ENCODE measurements at places on chromosomes 6 and 20.

GRCh38 chr20:51946586-51946985 is 144.3 kb upstream of the SALL4 start:
- DNase-seq: no peak

GRCh38 chr6:163010145-163010544 is 282.4 kb downstream of the PACRG start:
- no peak for DNase-seq

- DNase-seq: no peak
Measured at GRCh38 chr6:166958926-166959861, 2.8 kb upstream of the RNASET2 start.

DNA sequence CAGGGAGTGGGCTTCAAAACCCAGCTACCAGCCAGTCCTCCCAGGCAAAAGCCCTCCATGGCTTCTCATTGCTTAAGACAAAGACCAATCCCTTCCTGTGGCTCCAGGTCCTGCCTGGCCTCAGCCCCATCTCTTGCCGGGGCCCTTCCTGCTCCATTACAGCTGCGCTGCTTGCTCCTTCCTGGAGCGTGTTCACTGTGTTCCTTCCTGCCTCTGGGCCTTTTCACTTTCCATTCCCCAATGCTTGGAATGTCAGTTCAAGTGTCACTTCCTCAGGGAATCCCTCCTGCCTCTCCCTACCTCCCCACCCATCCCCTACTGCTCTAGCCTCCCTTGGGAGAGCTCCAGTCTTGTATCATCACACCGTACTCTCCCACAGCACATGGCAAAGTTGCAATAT is 11.1 kb upstream of the ITPR3 start:
- no peak for DNase-seq
